ENCODE measurements at places on chromosomes 3 and 15. TPM values are rescaled to one million over a fixed set of nuclear protein-coding genes. Genes with fewer than 3 reads are reported as not detected.
A peak's percentile ranks its signal among the peaks of the same experiment; 100 is the strongest.

DNA sequence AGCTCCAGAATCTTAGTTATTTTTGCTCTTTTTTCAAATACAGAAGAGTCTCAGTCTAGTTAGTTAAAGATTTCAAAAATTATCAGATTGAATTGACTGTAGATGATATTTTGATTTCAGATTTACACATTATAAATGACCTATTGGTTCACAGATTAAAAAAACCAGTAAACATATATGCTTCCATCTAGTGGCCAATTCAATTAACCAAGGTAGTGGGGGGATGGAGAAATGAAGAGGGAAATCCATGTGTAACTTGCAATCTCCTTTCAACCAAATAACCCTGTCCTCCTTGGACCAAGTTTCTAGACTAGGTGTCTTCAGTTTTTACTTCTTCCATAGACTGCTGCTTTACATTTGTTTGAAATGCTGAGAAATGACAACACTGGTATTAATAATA is 789.8 kb downstream of the ROBO1 start:
- DNase-seq: no peak
- no peaks in the 10 kb centered on the region for H3K27me3 ChIP-seq
- peaks cover 30% of the 10 kb centered on the region for H3K4me1 ChIP-seq
- no peak overlapping the region for H3K27ac ChIP-seq

DNA sequence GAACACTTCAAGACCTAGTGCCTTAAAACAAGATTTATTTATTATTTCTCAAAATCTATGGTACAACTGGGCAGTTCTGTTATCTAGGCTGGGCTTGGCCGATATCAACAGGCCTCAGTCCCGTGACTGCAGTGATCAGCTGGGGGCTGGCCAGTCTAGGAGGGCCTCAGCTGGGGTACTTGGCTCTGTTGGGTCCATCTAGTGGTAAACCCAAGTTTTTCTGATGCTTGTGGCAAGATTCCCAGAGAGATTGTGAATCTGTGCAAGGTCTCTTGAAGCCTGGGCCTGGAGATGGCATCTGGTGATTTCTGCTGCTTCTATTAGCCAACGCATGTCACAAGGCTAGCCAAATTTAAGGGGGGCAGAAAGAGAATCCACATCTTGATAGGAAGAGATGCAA is 482.4 kb upstream of the SGO1 start:
- H3K4me1 ChIP-seq: no peaks in the 10 kb centered on the region
- DNase-seq: no peak

GRCh38 chr3:171321559-171322360 is 138.4 kb downstream of the TNIK start:
- H3K4me3 ChIP-seq: no peak overlapping the region
- peaks cover 29% of the 10 kb centered on the region for H3K27me3 ChIP-seq
- no peak overlapping the region for H3K27ac ChIP-seq
- DNase-seq: no peak

GRCh38 chr15:53209396-53210042 is 419.4 kb upstream of the ONECUT1 start:
- no peaks in the 10 kb centered on the region for H3K36me3 ChIP-seq
- H3K27me3 ChIP-seq: no peaks in the 10 kb centered on the region
- no peaks in the 10 kb centered on the region for H3K4me1 ChIP-seq
- no peak overlapping the region for H3K27ac ChIP-seq
- H3K4me3 ChIP-seq: no peak overlapping the region

GRCh38 chr3:25094932-25095685 is 333.0 kb upstream of the RARB start:
- no peak for DNase-seq
- no peaks in the 10 kb centered on the region for H3K36me3 ChIP-seq
- no peak overlapping the region for H3K27ac ChIP-seq
- no peaks in the 10 kb centered on the region for H3K27me3 ChIP-seq
- H3K4me3 ChIP-seq: no peak overlapping the region
- H3K4me1 ChIP-seq: no peaks in the 10 kb centered on the region

DNA sequence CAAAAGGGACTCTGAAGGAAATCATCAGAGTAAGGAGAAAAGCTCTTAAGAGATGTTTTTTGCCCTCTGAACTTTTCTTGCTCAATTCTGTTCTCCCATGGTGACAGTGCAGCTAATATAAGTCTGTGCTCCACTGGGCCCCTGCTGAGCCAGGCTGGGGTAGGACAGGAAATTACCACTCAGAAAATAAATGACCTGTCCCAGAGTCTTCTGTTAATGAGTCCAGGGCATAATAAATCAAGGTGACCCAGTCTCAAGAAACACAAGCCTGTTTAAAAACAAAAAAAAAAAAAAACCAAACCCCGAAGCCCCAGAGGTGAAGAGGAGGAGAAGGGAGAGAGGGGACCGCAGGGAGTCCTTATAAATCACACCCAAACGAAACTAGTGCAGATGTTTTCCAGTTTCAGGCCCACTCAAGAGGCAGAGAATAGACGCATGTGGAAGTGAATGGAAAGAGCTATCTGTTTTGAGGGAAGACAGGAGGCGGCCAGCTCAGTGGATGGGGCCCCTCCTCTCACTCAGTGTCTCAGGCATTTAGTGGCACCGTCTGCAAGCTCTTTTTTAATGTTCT is 59.8 kb upstream of the BOC start:
- no peak for DNase-seq
- no peak overlapping the region for H3K4me3 ChIP-seq
- H3K27me3 ChIP-seq: peaks cover 7% of the 10 kb centered on the region

GRCh38 chr3:171459137-171459941 is 866 bp downstream of the TNIK start:
- no peak for DNase-seq
- no peak overlapping the region for H3K27ac ChIP-seq
- H3K4me1 ChIP-seq: peaks cover 21% of the 10 kb centered on the region
- peak overlapping the region; percentile 70 for H3K4me3 ChIP-seq

DNA sequence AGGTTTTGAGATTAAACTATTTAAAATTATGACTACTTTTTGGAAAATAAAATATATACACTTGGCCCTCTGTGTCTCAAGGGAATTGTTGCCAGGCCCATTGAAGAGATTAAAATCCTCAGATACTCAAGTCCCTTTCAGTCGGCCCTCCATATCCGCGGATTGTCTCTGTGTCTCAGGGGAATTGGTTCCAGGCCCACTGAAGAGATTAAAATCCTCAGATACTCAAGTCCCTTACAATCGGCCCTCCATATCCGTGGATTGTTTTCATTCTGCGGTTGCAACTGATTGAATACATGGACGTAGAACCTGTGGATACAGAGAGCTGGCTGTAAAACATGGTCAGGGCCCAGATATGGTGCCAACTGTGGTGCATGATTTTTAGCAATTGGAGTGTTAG is 15.7 kb upstream of the LRCH3 start:
- DNase-seq: peak; percentile 39
- H3K27me3 ChIP-seq: no peaks in the 10 kb centered on the region
- peaks cover 77% of the 10 kb centered on the region for H3K36me3 ChIP-seq
- H3K4me1 ChIP-seq: no peaks in the 10 kb centered on the region
- H3K27ac ChIP-seq: no peak overlapping the region

GRCh38 chr3:108017587-108017986 is 73.2 kb downstream of the CD47 start:
- H3K4me3 ChIP-seq: no peak overlapping the region
- no peaks in the 10 kb centered on the region for H3K36me3 ChIP-seq
- H3K4me1 ChIP-seq: no peaks in the 10 kb centered on the region
- no peak overlapping the region for H3K27ac ChIP-seq

DNA sequence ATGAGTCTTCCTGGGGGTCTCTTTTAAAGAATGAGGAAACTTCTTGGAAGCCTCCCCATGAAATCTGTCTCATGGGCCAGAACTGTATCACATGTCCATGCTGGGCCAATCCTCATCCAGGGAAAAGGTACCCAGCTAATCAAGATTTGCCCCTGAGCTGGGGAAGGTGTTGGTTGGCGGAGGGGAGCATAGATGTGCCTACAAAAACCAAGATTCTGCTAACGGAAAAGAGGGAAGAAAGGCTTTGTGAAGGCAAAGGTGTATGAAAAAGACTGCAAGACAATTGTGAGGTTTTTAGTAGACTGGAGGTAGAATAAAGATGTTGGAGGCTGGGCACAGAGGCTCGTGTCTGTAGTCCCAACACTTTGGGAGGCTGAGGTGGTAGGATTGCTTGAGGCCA is 18.5 kb upstream of the BLM start:
- H3K4me3 ChIP-seq: no peak overlapping the region
- H3K4me1 ChIP-seq: no peaks in the 10 kb centered on the region
- H3K27ac ChIP-seq: no peak overlapping the region
- H3K27me3 ChIP-seq: no peaks in the 10 kb centered on the region

DNA sequence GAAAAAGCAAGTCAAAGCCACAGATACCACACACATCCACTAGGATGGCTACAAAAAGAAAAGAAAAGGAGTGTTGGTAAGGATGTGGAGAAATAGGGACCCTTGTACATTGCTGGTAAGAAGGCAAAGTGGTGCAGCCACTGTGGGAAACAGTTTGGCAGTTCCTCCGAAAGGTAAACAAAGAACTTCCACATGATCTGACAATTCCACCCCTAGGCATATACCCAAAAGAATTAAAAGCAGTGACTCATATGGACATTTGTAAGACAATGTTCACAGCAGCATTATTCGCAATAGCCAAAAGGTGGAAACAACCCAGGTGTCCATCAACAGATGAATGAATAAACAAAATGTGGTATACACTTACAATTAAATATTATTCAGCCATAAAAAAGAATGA is 22.2 kb upstream of the GMPPB start:
- no peak for DNase-seq
- peaks cover 25% of the 10 kb centered on the region for H3K4me1 ChIP-seq
- no peak overlapping the region for H3K27ac ChIP-seq
- H3K27me3 ChIP-seq: no peaks in the 10 kb centered on the region
- peaks cover 18% of the 10 kb centered on the region for H3K36me3 ChIP-seq

DNA sequence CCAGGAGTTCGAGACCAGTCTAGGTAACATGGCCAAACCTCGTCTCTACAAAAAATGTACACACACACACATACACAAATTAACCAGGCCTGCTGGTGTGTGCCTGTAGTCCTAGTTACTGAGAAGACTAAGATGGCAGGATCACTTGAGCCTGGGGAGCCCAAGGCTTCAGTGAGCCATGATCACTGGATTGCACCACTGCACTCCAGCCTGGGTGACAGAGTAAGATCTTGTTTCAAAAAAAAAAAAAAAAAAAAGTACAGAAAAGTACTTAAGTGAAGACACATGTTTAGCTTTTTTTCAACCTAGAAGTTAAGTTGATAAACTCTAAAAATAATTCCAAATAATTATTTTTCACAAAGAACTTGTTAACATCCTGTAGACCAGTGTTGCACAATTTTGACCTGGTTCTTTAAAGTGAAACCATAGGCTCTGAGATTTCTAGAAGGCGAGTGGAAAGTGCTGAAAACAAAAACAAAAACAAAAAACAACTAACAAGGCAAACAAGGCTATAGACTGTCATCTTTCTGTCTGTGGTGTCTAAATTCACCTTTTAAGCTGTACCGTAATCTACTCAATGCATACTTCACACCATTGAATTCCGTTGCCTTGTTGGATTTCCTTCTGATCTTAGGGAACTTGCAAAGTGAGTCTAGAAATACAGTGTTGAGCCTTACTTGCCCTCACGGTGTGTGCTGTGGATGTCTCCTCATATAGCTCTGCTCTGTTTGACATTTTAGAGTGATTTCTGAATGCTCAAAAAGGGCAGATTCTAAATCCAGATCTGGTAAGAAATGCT is 63.5 kb downstream of the CHST2 start:
- H3K27ac ChIP-seq: no peak overlapping the region
- H3K4me1 ChIP-seq: no peaks in the 10 kb centered on the region
- DNase-seq: peak; percentile 9
- H3K4me3 ChIP-seq: no peak overlapping the region

DNA sequence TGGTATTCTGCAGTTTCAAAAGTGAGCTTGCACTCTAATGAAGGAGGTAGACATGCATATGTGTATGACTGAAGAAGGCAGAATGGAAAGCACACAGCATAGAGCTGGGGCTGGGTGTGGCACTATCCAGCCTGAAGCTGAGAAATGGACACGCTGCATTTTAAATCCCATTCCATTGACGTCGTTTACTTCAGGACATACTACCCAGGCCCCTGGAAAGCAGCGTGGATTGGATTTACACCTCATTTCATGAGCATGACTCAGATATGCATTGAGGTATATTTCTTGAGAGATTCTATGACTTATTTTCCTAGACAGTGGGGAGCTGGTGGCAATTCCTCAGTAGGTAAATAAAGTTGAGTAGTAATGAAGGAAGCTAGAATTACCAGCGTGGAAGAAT is 101.4 kb downstream of the ABI3BP start:
- peaks cover 11% of the 10 kb centered on the region for H3K36me3 ChIP-seq
- peaks cover 22% of the 10 kb centered on the region for H3K4me1 ChIP-seq
- H3K4me3 ChIP-seq: no peak overlapping the region
- peak; percentile 9 for DNase-seq

GRCh38 chr15:80766275-80766674 is 12.9 kb upstream of the CEMIP start:
- no peak overlapping the region for H3K4me3 ChIP-seq
- H3K27ac ChIP-seq: no peak overlapping the region
- H3K36me3 ChIP-seq: no peaks in the 10 kb centered on the region
- H3K27me3 ChIP-seq: no peaks in the 10 kb centered on the region
- no peaks in the 10 kb centered on the region for H3K4me1 ChIP-seq
- peak; percentile 35 for DNase-seq

- no peaks in the 10 kb centered on the region for H3K4me1 ChIP-seq
- H3K27me3 ChIP-seq: no peaks in the 10 kb centered on the region
- peaks cover 96% of the 10 kb centered on the region for H3K36me3 ChIP-seq
- no peak for DNase-seq
- H3K27ac ChIP-seq: no peak overlapping the region
- no peak overlapping the region for H3K4me3 ChIP-seq
Observed at GRCh38 chr3:194439881-194440550, 41.0 kb upstream of the GP5 start.

DNA sequence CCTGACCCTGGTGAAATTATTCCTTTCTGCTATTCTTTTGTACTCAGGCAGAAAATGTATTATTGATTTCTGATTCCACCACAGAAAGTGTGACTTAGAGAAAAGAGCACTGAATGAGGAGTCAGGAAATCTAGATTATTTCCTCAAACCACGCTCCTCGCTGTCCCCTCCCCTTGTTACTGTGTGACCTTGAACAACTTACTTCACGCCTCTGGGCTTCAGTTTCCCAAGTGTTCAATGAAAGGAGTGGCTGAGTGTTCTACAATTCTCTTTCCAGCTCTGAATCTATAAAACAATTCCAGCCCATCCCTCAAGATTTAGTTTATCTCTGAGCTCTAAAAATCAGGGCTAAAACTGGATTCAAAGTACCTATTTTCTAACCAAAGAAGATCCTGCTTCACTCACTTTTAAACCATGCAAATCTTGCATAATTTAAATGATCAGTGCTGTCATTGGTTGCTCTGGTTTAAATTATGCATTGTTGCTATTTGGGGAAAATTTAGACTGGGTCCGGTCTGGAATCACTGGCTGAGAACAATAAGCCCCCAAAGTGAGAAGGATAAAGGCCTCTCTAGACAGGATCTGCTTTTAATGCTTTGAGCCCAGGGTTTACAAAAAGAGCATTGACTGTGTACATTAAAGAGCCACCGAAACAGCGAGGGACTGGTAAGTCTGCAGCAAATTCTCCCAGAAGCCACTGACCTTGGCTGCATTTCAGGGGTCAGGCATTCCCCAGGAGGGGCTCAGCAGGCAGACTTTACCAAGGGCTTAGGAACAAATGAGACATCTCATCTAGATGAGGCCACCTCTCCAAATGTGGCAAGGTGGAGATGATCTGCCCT is 3.2 kb downstream of the TNIK start:
- no peak for DNase-seq
- no peaks in the 10 kb centered on the region for H3K36me3 ChIP-seq
- H3K4me3 ChIP-seq: no peak overlapping the region
- H3K27me3 ChIP-seq: peaks cover 83% of the 10 kb centered on the region

- no peaks in the 10 kb centered on the region for H3K36me3 ChIP-seq
- peaks cover 4% of the 10 kb centered on the region for H3K4me1 ChIP-seq
- H3K27me3 ChIP-seq: no peaks in the 10 kb centered on the region
- H3K4me3 ChIP-seq: no peak overlapping the region
- DNase-seq: no peak
Observed at GRCh38 chr3:115111632-115112031, 35.5 kb downstream of the ZBTB20 start.

PPIB gene
- 954 TPM for total RNA-seq

Measured in osteoblast (primary cell).